ENCODE measurements at places on chromosomes 4 and X.

DNA sequence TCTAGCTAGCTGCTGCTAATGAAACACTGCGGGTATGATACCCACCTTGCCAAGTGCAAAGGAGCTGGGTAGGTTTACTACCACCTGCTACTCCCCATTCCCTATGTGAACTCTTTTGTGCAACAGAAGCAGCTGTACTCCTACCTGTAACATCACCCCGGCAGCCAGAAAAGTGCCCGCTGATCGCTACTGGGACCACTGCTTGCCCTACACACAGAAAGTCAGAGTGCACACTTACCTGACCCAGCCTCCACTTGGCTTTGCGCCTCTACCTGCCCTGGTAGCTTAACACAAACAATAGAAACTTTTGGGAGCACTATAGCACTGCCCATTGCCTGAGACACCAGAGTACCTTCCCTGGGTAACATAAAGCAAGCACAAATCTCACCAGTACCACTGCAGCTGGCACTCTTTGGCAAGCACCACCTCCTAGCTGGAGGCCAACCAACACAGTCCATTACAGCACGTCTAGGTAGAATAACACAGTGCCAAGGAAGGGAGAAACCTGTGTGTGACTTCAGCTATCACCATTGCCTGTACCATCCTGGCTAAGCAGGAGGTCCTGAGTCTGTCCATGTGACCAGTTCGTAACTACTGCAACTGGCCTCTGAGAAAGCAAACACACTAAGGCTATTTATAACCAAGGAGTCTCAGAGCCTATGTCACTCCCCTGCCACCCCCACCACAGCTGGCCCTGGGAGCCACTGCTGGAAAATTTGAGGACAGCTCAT is 80.1 kb downstream of the CENPC start:
- DNase-seq, result no peak

- DNase-seq, result no peak
Observed at GRCh38 chr4:140971077-140971792, 162.0 kb downstream of the RNF150 start.

GRCh38 chrX:137352101-137352660 is 213.7 kb upstream of the ZIC3 start:
- DNase-seq, result no peak

DNA sequence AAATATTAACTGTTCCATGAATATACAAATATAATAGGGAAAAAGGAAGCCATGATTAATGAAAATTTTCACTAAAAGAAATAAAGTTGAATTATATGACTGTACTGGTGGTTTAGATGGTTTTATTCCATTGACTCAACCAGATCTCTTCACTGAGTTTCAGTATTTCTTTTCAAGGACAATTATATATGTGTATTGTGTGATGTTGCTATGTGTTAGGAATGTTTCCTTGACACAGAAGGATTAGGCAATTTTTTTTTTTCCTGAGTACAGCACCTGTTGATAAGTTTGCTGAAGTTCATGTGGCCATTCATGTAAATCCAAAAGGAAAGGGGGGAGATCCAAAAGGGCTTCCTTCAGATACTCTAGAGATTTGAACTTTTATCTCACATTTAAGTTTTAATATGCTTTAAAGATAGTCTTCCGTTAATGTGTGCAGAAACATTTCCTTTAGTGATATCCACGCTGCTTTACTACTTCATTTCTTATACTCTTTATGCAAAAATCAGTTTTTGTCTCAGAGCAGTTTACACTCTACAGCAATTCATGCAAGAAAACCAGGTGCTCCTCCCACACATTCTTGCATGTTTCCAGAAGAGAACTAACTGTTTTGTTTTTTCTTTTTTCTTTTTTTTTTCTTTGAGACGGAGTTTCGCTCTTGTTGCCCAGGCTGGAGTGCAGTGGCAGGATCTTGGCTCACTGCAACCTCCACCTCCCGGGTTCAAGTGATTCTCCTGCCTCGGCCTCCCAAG is 249.1 kb downstream of the RPA4 start:
- DNase-seq, result no peak

GRCh38 chrX:10142041-10142599 is 14.7 kb upstream of the CLCN4 start:
- DNase-seq, result no peak

GRCh38 chr4:119038116-119038841 is 97.4 kb upstream of the MYOZ2 start:
- no peak for DNase-seq

DNA sequence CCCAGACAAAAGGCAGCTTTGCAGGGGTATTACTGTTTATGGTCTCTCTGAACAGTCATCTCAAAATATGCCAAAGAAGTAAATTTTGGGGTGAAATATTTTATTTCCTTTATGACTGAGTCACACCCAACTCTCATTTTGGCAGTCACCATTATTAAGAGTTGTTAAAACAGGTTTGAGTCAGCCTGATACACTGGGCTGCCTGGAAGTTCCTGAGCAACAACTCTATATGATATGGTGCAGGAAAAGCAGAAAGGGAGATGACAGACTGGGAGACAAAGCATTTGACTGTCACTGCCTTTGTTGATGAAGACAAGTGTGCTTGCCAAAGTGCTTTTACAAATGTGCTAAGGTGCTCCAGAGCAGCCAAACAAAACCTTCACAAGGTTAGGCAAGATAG is 1263.5 kb downstream of the PCDH7 start:
- DNase-seq, result no peak

Data from NCI-H2081 (cell line).